ENCODE measurements at places on chromosomes 5 and 9.

- DNase-seq: no peak
Measured at GRCh38 chr5:142800776-142801494, 30.8 kb downstream of the ARHGAP26 start.

GRCh38 chr9:113129884-113130283 is 20.9 kb upstream of the SLC31A2 start:
- no peak for DNase-seq

DNA sequence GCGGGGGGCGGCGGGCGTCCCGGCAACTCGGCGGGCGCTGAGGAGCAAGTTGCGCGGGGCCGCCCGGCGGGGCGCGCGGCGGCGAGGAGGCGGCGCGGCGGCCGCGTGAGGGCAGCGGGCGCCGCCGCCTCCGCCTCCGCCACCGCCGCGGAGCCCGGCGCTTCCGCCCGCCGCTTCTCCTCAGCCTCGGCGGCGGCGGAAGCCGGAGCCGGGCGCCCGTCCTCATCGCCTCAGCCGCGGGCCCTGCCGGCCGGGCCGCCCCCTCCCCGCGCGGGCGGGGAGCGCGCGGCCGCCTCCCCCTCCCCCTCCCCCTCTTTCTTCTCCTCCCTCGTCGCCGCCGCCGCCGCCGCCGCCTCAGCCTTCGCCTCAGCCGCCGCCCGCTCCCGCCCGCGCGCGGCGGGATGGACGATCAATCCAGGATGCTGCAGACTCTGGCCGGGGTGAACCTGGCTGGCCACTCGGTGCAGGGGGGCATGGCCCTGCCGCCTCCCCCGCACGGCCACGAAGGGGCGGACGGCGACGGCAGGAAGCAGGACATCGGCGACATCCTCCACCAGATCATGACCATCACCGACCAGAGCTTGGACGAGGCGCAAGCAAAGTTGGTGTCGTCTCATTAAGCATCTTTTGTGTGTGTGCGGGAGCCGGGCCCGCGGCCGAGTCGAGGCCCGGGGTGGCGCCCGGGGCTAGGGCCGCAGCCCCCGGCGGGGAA is at the start of gene PBX3:
Gene PBX3 (plus strand): TSS at position 321 of the 712 bp plus-strand sequence.
- peak; percentile 82 for DNase-seq

DNA sequence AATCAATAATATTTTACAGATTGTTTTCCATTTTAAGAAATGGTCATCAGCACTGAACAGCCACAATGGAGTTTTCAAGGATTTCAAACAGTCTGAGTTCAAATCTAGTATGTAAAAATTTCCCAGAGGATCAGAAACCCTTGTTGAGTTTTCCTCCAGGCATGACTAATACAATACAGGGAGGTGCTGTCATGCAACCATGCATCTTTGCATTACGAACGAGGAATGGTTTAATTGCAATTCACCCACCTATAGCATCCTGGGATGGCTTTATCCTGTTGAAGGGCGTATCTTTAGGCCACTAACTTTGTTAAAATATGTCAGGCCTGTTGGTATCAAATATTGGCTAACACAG is 196.4 kb downstream of the EFNA5 start:
- DNase-seq: peak; percentile 78

DNA sequence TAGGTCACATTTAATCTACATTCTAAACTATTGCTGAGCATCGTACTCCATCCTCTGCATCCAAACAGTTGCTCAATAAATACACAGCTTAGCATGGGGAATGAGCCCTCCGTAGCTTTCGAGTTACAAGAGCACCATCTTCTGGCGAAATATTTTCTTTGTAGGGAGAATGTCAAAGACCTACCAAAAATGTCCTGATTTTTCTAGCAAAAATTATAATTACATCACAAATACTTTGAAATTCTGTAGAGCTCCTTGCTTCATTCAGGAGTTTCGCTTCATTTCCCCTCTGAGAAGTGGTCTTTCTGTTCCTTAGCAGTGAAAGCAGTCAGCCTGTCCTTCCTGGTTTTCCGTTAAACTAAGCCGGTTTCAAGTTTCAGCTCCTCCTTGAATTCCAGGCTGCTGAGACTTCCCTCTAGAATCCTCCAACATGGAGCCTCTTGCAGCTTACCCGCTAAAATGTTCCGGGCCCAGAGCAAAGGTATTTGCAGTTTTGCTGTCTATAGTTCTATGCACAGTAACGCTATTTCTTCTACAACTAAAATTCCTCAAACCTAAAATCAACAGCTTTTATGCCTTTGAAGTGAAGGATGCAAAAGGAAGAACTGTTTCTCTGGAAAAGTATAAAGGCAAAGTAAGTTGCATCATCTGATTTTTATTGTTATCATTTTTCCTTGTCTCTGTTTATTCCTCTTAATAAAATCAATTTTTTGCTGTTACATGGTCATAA is at the start of gene GPX8:
Gene GPX8 (plus strand): TSS at position 409 of the 730 bp plus-strand sequence. CDS start 22 bp downstream, at position 431.
- peak; percentile 74 for DNase-seq

DNA sequence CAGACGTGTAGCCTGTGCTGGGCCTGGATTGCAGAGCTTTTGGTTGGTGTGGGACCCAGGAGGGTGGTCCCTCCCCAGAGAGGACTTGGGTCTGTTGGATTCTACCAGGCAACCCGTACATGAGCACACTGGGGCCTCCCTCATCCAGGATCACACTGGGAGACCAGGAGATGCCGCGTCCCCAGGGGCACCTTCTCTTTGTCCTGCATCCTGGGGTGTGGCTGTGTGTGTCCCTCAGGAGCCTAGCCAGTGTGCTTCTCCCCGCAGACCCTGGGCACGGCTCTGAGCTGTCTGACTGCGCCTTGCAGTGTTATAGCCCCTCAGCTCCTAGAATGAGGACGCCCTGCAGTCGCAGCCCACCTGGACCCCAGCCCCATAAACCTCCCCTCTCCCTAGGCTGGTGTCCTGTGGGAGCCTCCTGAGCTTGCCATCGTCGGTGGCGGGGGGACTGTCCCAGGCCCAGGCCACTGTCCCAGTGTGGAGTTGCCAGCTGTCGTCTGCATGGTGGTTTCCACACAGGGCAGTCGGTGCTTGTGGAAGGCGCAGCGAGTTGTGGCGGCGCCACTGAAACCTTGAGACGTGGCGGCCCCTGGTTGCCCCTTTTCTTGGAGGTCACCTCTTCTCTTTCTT is 27.6 kb downstream of the CEP72 start:
- DNase-seq: no peak

Data from DMS53 (cell line).